ENCODE measurements at places on chromosomes 1 and 21. TPM values are rescaled to one million over a fixed set of nuclear protein-coding genes. Genes with fewer than 3 reads are reported as not detected.

DNA sequence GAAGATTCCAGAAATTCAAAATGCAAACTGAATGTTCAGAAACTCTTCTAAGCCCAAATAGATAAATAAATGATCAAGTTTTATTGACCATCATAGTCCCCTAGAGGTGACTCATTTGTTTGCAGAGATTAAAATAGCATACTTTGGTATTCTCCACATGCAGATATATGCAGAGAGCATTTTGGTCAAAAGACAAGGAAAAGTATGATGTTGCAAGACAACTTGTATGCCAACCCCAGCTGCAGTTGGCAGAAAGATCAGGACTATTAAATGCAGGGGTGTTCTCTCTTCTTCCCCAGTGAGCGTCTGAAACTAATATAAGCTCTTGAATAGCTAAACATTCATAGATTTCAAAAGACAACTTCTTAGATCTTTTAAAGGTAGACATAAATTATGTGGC, 404.9 kb downstream of the LTN1 start:
- DNase-seq = no peak

DNA sequence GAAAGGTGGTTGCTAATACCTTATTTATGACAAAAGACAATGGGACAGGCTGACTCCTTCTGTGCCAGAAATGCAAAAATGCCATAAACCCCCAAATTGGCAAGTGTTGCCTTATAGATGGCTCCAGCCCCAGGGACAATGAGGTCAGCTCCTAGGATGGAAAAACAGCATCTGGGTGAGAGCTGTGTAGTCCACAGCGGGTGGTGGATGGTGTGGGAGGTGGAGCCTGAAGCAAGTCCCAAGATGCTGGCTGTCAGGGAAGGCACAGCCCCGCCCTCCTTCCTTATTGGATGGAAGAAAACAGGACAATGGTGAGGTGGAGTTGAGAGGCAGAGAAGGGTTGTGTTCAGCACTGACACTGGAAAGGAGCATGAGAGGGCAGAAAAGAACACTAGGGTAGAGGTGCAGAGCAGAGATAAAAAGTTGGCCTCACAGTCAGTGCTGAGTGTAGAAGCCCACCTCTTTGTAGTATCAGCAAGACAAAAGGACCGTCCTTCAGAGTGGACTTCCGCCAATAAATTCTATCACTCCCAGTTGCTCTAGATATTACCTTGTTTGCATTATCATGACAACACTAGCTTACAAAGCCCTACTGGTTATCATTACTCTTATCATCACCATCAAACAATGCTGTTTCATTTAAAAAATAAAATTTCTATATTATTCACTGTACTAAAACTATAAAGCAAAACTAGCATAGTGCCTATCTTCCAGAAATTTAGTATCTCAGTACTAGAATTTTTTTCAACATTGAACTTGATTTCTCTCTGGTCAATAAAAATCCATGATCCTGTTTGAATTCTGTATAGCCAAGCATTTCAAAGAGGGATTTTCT, 3.7 kb upstream of the SDE2 start:
- no peak for DNase-seq

GRCh38 chr1:53065391-53065790, 3.4 kb downstream of the PODN start:
- DNase-seq = no peak

- DNase-seq = no peak
These were observed 44.8 kb downstream of the USP1 start for GRCh38 chr1:62481681-62482080.

The CD52 gene
- 388 TPM for total RNA-seq

DNA sequence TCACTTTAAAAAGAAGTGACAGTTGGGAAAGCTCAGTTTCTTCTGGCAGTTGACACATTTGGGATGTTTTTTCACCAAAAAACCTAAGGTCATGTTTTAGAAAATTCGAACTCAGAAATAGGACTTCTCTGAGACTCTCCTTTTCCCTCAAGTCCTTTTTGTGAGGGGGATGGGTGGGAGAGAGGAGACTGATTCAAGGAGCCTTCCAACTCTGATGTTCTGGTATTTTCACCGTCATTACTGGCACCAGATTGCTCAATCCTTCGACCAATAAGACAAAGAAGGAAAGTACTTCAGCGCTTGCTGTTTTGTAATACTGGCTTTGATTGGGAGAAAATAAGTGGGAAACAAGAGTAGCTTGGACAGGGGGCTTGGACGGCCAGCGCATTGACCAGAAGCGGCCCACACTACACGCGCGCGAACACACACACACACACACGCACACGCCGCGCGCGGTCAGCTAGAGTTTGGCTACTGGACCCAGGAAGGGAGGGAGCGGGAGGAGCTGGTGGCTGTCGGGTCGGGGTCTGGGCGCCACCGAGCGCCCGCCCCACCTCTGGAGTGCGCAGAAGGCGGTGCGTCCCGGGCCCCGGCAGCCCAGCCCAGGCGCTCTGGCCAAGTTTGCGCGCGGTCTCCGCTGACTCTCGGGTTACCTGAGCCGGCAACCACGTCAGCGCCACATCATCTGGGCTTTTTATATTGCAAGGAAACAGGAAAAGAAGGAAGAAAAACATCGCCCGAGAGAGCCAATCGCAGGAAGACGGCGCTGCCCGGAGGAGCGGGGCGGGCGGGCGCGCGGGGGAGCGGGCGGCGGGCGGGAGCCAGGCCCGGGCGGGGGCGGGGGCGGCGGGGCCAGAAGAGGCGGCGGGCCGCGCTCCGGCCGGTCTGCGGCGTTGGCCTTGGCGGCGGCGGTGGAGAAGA, at the start of gene KCNK1:
Gene KCNK1 (plus strand): TSS at position 855 of the 921 bp plus-strand sequence. CDS start 66 bp downstream, at position 921.
- DNase-seq = no peak

- no peak for DNase-seq
These were observed 53.3 kb downstream of the SIK1 start for GRCh38 chr21:43373362-43374227.

The TMEM35B gene
- total RNA-seq = 31.3 TPM

- no peak for DNase-seq
These were observed 10.4 kb downstream of the C1orf226 start for GRCh38 chr1:162391790-162392563.

- no peak for DNase-seq
These were observed 12.6 kb downstream of the METTL13 start for GRCh38 chr1:171794085-171794484.

DNA sequence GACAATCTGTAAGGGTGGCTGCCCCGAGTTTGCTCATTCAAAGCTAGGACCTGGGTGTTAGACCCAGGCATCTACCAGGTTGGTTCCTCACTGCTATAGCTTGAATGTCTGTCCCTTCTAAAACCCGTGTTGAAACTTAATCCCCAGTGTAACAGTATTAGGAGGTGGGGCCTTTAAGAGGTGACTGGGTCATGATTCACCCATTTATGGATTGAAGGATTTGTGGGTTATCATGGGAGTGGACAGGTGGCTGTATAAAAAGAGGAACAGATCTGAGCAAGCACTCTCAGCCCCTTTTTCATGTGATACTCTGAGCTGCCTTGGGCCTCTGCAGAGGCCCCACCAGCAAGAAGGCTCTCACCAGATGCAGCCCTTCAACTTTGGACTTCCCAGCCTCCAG, 29.4 kb downstream of the PSMG1 start:
- DNase-seq = no peak

DNA sequence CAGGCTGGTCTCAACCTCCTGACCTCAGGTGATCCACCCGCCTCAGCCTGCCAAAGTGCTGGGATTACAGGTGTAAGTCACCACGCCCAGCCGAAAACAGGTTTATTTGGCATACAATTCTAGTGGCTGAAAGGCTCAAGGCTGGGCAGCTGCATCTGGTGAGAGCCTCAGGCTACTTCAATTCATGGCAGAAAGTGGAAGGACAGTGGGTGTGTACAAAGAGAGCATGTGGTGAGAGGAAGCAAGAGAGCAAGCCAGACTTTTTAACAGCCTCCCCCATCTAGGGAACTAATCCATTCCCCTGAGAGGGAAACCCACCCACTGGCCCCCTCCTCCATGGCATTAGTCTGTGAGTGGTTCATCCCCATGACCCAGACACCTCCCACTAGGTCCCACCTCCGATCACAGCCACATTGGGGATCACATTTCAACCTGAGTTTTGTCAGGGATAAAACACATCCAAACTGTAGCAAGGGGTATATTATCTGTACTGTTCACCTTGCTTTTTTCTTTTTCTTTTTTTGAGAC, 9.5 kb downstream of the BMP8A start:
- DNase-seq = no peak

DNA sequence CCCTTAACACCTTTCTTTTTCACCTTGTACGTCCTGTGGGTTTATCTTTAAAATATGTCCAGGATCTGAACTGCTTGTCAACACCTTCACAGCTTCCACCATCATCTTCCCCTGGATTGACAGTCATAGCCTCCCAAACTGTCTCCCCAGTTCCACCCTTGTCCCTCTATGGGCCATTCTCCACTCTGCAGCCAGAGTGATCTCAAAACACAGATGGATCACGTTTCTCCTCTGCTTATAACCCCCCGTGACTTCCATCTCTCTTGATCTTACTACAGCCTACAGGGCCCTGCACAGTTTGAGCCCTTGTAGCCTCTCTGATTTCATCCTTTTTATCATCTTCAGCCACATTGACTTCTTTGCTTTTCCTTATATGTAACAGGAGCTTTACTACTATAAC, 4.3 kb downstream of the INSRR start:
- no peak for DNase-seq

DNA sequence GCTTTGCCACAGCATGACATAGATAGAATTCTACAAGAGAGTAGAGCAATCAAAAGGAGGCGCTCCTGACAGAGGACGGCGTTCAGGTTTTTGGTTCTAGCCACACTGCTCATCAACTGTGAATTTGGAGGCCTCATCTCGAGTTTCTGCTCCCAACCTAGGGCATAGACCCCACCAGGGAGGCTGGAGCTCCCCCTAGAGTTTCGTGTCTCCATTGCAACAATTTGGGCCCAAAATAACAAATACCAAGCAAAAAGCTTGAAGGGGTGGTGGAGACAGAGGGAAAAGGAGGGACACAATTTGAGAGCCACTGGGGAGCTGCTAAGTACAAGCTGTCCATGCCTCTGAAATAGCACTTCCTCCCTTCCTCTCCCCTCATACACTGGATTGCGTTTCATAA, 297.0 kb downstream of the GPATCH2 start:
- DNase-seq = no peak

DNA sequence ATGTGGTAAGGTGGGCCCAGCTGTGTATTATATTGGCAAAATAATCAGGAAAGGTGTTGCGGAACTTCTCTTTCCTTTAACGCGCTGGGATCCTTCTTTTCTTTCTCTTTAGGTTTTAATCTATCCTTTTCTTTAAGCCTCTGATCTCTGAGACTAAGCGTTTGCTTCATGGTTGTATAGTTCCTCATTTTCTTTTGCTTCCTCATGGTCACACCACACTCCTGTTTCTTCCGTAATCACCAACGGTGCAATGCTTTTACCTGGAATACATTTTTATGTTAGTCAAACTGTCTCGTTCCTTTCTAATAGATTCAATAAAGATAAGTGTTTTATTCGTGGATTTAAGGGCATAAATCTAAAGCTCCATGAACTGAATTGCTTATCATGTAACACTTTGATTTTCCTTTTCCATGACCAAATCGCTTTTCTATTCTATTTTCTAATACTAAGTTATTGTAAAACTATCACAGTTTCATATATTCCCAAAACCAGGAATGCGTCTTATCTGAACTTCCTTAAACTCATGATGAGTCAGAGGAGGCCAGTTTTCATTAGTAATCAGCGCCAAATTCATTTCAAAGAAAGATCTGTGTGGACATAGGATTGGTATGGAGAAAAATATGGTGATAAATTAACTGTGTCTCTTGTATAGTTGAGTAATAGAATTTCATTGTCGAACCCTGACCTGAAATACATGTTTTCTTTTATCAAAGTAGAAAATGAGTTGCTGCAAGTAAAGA, 12.2 kb downstream of the SDCCAG8 start:
- no peak for DNase-seq

The LYPD8 gene
- not detected for total RNA-seq

GRCh38 chr1:214475746-214476145, 75.7 kb downstream of the PTPN14 start:
- DNase-seq = no peak

The GUCA2A gene
- not detected for total RNA-seq

GRCh38 chr1:229844675-229845074, 218.6 kb downstream of the URB2 start:
- DNase-seq = no peak

The EPS8L3 gene
- total RNA-seq = not detected

DNA sequence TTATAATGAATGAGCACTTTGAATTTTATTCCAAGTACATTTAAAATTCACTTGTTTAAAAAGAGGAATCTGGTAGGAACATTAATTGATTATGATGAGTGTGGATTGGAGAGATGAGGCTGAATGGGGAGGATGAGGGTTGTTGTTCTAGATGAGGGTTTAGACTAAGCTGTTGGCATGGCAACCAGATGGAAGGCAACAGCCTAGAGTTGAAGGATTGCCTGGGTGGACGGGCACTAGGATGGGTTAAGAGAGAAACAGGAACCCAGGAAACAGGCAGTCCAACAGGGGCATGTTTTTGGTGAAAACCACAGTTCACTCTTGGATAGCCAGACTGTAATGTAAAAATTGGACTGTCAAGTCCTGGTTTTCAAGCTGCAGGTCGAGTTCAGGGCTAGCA, 125.5 kb downstream of the CHRM3 start:
- no peak for DNase-seq

- DNase-seq = no peak
These were observed 147.7 kb upstream of the IVNS1ABP start for GRCh38 chr1:185464777-185465176.

- no peak for DNase-seq
These were observed 123.3 kb downstream of the PRDM2 start for GRCh38 chr1:13823126-13823880.

DNA sequence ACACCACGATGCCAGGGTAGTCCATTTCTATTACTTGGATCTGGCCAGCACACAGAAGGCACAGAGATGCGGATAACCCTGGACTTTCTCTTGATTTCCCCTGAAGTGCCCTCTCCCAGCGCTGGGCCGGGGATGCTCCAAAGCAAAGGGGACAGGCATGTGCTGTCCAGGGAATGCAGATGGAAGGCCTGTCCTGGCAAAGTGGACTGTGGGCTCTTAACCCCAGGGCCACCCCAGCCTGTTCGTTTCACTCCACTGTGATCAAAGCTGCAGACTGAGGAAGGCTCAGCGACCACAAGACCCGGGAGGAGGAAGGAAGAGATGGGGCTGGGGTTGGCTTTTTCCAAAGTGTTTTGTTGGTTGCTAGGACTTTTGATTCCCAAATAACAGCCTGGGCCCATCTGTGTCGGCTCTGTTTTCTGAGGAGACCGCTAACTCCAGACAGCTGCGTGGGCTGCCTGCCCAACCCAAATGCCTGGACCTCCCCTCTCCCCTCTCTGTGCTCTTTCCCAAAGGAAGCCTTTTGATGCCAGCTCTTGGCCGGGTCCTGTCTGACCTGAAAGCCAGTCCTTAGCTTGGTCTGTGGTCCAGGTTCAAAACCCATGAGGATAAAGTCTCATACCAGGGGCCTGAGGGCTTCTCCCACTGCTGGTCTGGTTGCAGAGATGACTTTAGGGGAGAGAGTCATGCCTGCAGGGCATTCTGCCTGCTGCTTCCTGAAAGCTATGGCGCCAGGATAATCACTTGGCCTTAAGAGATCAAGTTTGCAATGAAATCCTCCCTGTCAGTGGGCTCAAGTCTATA, 119.6 kb upstream of the CD34 start:
- DNase-seq = no peak
